ENCODE measurements at places on chromosomes 12 and 14. TPM values are rescaled to one million over a fixed set of nuclear protein-coding genes. Genes with fewer than 3 reads are reported as not detected.

Gene RERG
- polyA plus RNA-seq = 34.6 TPM

Gene GLT8D2
- polyA plus RNA-seq = 10.7 TPM

Gene PROX2
- 2.8 TPM for polyA plus RNA-seq

Gene LHX5
- not detected for polyA plus RNA-seq

Gene PTCSC3
- 0.46 TPM for polyA plus RNA-seq

Gene TSHR
- 1.3 TPM for polyA plus RNA-seq

Gene METTL25
- 13.5 TPM for polyA plus RNA-seq

Gene ADCY6
- 119 TPM for polyA plus RNA-seq

Gene CHFR
- 28.5 TPM for polyA plus RNA-seq

Gene SDS
- polyA plus RNA-seq = 0.45 TPM

Gene OLR1
- polyA plus RNA-seq = 1.3 TPM

Gene RGS6
- polyA plus RNA-seq = 2.0 TPM

GRCh38 chr14:69667938-69668335 is 56.5 kb downstream of the SUSD6 start:
- no peak for DNase-seq

DNA sequence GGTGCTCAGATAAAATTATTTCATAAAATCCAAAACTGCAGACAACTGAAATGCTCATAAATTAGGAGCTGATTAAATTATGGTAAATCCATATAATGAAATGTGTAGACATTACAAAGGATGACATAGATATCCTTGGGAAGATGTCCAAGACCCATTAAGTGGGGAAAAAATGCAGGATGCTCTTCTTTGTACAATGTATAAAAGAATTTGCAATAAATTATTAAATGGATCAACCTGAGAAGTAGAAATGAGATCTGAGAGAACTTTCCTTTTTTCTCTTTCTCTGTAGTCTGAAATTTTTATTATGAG is 336.4 kb upstream of the E2F7 start:
- DNase-seq = no peak

DNA sequence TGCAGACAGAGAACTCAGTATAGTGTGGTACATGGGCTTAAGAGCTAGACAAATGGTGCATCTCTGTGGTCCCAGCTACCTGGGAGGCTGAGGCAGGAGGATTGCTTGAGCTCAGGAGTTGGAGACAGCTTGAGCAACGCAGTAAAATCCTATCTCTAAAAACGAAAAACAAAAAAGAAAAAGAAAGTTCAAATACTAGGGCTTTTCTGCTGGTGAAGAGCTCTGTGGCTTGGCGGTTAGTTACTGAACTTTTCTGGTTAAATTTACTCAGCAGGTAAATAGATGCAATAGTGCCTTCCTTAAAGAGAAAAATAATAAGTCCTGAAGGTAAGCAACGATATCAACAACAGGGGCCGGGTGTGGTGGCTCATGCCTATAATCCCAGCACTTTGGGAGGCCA is 31.4 kb upstream of the RAP1B start:
- no peak for DNase-seq

DNA sequence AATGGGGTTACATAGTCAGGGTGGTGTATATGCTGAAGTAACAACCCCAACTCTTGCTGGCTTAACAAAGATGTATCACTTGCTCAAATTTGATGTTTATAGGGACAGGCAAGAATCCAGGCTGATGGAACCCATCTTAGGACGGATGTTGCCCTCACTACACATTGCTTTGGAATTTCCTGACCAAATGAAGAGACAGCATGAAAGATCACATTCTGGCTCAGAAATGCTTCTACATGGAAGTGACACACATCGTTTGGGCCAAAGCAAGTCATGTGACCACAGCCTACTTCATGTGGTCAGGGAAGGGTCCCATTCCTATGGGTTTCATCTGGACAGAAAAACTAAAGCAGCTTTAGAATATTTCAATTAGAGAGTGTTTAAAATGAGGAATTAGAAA is 345.8 kb downstream of the TMEM132D start:
- DNase-seq = no peak

DNA sequence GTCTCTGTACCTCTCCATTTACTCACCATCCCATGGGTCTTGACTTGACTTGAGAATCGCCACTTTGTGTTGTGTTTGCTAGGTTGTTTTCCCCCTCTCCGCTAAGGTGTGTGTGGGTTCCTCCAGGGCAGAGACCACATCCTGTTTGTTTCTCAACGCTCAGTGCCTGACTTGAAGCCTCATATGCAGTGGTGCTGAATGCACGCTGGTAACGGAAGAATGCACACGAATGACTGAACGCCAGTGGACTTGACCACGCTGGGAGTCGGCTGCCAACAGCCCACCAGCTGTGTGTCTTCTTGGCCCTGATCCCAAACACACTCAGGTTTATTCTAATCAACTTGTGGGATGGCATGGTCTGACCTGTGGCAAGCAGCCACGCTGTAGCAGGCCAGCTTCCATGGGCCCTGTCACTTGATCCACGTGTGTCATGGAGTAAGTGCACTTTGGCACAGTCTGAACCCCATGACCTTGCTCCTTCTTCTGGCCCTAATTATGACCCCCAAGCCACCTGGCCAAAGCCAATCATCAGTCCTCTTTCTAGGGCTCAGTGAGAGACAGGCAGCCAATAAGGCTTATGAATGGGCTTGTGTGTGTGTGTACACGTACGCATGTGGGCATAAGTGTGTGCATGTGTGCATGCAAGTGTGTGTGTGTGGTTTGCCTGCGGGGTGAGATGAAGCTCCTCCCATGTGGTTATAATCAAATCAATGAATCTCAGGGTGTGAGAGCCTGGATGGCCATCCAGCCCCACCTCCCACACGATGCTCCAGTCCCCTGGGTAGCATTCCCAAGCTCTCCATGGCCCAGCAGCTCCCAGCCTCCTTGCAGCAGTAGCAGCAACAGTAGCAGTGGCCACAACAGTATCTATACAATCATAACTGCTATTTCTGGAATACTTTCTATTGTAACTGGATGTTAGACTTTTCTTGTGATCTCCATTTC is 6.4 kb upstream of the TC2N start:
- DNase-seq = no peak

- no peak for DNase-seq
Observed at GRCh38 chr12:79527473-79527872, 163.3 kb downstream of the PAWR start.

- DNase-seq = no peak
Observed at GRCh38 chr12:104792570-104792969, 165.5 kb downstream of the SLC41A2 start.

GRCh38 chr12:4974217-4974616 is 64.5 kb downstream of the KCNA1 start:
- DNase-seq = no peak

DNA sequence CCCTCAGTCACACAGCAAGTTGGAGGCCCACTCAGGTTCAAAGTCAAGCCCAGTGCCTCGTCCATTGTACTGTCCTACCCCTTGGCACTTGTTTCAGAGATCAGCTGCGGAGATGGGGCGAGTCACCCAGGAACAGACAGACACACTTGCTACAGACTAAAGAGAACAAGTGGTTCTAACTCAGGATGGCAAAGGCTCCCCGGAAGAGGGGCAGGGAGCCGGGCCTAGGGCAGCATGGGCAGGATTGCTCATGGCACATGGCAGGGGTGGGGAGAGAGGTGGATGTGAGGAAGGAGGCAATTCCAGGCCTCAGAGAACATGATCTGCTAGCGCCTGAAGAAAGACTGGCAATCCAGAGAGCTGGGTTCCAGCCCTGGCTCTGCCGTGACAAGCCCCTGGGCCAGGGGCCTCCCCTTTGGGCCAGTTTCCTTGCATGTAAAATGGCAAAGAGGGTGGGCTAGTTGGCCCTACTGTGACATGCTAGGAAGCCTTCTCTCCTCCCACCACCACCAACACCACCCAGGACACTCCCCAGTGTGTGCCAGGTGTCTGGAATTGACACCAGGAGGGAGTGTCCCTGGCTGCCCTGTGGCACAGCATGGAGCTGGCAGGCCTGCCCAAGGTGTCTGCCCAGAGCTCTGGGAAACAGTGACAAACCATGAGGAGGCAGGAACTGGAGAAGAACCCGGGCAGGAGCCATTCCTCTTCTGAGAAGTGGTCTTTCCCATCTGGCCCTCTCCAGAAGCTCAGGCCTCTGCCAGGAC is 24.0 kb upstream of the IRF2BPL start:
- DNase-seq = no peak

DNA sequence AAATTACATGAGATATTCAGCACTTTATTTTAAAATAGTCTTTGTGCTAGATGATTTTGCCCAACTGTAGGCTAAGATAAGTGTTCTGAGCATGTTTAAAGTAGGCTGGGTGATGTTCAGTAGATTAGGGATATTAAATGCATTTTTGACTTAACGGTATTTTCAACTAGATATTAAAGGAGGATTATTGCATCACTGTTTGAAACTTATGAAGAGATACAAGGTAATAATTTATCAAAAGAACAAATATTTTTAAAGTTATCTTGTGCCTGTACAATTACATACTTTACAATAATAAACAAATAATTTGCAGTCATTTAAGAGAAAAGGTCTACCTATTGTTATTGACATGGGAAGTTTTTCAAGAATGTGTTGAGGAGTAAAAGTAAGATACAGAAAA is 368.6 kb upstream of the DCN start:
- no peak for DNase-seq

- no peak for DNase-seq
Observed at GRCh38 chr14:83162361-83162929, 1628.8 kb upstream of the SEL1L start.

GRCh38 chr12:24177889-24178288 is 228.4 kb upstream of the SOX5 start:
- no peak for DNase-seq

GRCh38 chr14:105171004-105171673 is 2.6 kb upstream of the JAG2 start:
- DNase-seq = no peak

- no peak for DNase-seq
Observed at GRCh38 chr12:79587368-79587767, 103.4 kb downstream of the PAWR start.

GRCh38 chr12:460261-461230 is 807 bp downstream of the B4GALNT3 start:
- DNase-seq = no peak

DNA sequence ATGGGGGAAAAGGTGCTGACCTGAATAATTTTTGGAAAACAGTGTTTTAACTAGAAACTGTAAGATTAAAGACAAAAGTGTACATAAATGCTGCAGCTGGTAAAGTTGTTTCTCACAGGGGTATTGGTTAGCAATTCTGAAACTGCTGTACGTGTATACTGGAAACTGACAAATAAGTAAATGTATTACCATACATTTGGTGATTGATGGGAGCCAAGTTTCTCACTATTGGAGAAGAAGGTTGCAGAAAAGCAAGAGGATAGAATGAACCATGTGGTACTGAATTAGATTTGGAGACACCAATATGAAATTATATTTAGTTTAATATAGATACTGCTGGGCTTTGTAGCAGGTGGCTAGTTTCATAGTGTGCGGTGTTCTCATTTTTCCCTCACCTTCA is 19.6 kb upstream of the FBXO33 start:
- DNase-seq = no peak

- DNase-seq = no peak
Observed at GRCh38 chr12:91007531-91008290, 2.9 kb upstream of the EPYC start.

GRCh38 chr12:55008944-55009585 is 10.7 kb upstream of the NEUROD4 start:
- no peak for DNase-seq

- no peak for DNase-seq
Observed at GRCh38 chr12:115737895-115738294, 539.6 kb downstream of the MED13L start.

GRCh38 chr14:58882577-58883018 is 244.8 kb downstream of the DACT1 start:
- no peak for DNase-seq

DNA sequence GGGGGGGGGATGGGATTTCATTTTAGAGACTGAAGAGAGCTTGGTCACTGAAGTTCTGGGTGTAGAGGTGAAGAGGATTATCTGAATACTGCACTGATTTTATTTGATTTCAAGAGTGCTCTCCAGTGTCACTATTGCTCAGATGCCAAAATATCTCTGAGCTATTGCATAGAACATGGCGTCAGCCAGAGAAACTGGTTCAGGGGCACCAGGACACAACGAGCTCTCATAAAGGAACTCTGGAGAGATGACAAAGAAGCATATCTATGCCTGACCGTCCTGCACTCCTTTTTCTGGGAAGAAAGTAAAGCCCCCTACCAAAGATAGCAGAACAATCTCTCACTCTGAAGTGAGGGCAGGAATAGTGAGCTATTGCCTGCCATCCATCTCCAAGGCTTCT is 2.0 kb downstream of the SLC7A8 start:
- no peak for DNase-seq

GRCh38 chr14:83842547-83842946 is 1687.4 kb upstream of the FLRT2 start:
- DNase-seq = no peak

GRCh38 chr12:13962699-13963098 is 18.7 kb downstream of the GRIN2B start:
- no peak for DNase-seq

DNA sequence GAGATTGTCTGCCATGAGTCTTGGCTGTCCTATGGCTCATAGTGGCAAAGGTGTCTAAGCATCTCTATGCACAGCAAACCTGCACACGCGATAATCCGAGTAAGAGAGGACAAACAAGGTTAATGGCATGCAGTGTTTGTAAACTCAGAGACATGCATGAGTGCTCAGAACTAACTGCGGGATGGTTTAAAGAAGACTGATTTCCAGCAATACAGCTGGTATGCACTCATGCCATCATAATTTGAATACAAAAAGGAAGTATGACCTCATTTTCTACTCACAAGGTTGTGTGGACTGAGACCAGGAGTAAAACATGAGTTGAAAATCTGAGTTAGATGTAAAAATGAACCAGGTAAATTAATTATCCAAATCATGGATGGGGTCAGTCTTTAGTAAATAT is 16.6 kb upstream of the TCP11L2 start:
- DNase-seq = no peak

- DNase-seq = no peak
Observed at GRCh38 chr14:27410981-27411380, 813.1 kb upstream of the NOVA1 start.

DNA sequence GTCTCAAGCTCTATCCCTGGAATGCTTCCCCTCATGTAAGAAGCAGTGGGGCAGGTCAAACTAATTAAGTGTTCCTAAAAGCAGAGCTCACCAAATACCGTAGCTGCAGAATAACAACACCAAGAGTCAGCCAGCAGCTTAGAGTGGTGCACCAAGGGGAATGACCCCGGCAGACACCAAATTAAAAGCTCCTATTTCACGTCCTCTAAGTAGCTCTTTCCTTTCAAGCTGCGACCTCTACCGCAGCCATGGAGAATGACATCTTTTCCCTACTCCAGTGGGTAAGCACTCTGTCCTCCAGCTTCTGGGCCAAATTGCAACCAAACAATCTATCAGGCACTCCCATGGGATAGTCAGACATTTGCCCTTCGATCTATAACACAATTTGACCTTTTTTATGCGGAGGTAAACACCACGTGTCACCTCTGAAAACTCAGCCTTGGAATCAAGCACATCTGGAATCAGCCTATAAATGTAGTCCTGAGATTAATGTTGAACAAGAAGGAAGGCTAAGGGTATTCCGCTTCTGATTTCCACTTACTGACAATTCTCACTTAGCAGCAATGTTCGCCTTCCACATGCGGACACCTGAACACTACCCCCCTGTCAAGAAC is 67.6 kb upstream of the CDKN3 start:
- DNase-seq = peak; percentile 76

- no peak for DNase-seq
Observed at GRCh38 chr12:67681941-67682620, 33.5 kb downstream of the DYRK2 start.
